Amniotic epithelial cell (primary cell): ENCODE measurements at places on chromosomes 1 and 21.
A peak's percentile ranks its signal among the peaks of the same experiment; 100 is the strongest.

DNA sequence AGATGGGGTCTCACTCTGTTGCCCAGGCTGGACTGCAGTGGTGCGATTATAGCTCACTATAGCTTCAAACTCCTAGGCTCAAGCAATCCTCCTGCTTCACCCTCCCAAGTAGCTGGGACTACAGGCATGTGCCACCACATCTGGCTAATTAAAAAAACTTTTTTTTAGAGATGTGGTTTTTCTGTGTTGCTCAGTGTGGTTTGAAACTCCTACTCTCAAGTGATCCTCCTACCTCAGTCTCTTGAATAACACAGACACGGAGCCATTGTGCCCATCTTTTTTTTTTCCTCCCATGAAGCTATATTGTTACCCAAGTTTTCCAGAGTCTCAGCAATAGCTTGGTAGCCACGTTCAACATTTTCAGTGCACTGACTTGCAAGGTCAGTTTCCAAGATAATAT is 2.7 kb downstream of the GIPC2 start:
- DNase-seq, result no peak

- peak; percentile 75 for DNase-seq
These were observed 5.2 kb downstream of the TNFRSF18 start for GRCh38 chr1:1200876-1201810.

DNA sequence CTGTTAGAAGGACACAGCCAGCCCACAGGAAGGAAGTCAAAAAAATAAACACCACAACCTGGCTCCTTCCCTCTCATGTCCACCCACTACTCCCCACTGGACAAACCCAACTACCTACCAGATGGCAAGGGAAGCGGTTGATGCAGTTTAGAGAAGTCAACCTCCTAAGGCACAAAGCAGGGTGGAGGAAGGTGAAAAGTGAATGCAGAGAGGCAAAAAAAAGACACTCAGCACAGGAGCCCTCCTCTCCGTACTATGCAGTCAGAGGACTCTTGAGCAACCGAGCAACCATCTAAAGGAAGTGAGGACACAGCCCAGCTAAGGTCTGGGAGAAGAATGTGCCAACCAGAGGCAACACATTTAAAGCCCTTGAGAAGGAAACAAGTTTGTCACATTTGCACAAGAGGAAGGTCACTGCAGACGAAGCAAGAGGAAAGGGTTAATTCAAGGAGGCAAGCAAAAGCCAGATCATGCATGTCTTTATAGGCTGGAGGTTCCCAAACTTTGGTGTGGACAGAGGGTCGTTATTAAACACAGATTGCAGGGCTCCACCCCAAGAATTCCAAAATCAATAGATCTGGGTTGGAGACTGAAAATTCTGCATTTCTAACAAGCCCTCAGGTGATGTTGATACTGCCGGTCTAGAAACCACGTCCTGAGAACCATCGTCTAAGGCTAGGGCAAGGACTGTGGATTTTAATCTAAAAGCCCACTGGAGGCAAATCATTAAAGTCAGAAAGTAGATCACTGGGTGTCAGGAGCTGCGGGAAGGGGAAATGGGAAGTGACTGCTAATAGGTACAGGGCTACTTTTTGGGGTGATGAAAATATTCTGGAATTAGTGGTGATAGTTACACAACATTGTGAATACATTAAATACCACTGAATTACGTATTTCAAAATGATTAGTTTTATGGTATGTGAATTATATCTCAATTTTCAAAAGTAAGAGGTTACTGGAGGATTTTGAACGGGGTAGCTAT is 19.7 kb downstream of the TP53BP2 start:
- peak; percentile 77 for DNase-seq

DNA sequence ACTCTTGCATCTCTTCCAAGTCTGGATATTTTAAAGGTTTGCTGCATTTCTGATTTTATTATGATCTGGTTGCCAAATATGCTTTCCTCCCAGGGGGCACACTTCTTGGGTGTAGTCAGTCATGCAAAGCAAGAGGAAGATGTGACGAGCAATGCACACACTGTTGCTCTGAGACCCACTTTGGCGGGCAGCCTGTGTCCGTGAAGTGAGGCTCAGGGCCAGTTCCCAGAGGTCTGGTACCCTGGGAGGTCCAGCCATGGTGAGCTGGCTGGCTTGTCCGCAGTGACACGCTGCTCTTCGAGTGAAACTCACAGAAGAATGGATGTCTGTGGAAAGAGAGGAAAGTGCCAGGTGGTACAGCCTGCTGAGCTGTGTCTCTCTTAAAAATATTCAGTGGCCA is 52.8 kb upstream of the EDN2 start:
- no peak for DNase-seq

GRCh38 chr1:230396966-230397365 is 29.2 kb downstream of the PGBD5 start:
- DNase-seq, result no peak

DNA sequence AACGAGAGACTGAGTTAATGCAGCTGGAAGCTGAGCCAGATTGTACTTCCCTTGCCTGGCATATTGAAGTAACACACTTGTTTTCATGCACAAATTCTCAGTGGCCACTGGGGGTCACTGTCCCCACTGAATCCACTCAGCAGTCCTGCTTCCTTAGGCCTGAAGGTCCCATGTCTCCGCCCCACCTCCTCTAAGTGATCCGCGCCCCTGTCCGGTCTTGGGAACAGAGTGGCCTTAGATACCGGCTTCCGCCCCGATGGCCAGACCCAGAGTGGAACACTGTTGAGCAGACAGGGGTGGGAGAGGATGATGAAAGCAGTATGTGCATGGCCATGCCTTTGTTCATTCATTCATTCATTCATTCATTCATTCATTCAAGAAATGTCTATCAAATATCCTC is 34.8 kb downstream of the CHAF1B start:
- DNase-seq, result peak; percentile 87

GRCh38 chr1:51666478-51666877 is 49.6 kb downstream of the OSBPL9 start:
- peak; percentile 93 for DNase-seq

GRCh38 chr1:170351366-170351946 is 180.5 kb upstream of the GORAB start:
- no peak for DNase-seq

- no peak for DNase-seq
These were observed 844 bp upstream of the PLD5 start for GRCh38 chr1:242525360-242525722.

DNA sequence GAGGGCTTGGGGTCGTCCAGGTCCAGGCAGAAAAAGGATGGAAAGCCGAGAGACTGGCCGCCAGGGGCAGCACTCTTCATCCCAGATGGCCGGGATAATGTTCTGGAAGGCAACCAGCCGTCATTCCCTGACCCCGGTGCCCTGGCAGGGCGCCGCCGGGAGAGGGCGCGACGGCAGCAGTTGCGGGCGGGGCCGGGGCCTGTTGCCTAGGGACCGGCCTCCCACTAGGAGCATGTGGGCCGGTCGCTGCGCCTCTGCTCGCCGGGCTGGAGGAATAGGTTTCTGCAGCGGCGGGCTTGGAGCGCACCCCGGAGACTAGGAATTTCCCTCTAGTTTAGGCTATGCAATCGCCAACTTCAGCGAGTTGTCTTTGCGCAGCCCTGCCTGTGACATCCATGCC is 11.0 kb downstream of the DMRTB1 start:
- peak; percentile 76 for DNase-seq

DNA sequence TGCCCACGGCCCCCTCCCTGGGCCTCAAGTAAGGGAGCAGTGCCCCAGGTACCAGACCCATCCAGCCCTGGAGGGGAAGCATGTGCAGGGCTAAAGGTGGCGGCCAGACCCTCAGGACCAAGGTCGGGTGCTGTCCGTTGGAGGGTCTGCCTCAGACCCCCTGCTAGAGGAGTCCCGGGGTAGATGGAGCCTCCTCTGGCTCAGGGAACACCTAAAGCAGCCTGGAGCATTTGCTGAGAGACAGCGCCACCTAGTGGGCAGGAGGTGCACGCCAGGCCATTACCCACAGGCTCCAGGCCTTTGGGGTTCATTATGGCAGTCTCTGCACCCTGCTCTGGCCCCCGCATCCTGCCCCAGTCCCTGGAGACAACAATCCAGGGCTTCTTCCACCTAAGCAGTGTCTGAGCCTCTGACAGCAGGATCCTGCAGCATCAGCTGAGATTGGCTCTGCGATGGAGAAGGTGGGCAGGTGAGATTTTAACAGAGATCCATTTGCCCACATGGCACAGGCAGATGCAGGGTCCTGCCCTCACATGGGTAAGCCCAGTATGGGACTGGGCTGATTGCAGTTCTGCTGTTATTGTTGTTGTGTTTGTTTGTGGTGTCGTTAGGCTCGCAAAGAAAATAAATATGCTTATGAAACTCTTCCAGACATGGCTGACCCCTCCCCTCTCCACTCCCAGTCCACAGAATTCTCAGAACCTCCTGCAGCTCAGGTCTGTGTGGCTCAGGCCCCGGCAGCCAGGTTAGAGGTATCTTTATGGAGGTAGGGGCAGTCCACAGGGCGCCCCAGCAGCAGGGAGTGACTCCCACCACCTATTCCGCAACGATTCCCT is 42.4 kb downstream of the CTNNBIP1 start:
- DNase-seq, result peak; percentile 43

- DNase-seq, result no peak
These were observed 2.6 kb downstream of the LRRC8B start for GRCh38 chr1:89527256-89527655.

DNA sequence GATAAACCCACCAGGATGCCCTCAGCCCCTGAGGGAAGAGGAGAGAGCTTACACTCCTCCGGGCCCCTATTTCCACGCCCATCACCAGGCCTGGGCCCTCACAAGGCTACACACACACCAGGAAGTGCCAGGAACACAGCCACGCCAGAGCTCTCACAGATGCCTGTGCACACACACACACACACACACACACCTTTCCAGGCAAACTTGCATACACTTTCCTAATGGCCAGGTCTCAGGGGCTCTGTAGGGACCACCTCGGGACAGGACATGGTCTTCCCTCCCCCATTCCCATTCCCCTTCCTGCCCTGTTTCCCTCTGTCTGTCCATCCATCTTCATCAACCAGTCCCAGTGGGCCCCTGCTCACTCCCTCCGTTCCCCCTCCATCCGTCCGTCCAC is 9.7 kb upstream of the EPHA2 start:
- DNase-seq, result no peak
